NCI-H1930 (cell line): ENCODE measurements at places on chromosomes 13 and 19.

DNA sequence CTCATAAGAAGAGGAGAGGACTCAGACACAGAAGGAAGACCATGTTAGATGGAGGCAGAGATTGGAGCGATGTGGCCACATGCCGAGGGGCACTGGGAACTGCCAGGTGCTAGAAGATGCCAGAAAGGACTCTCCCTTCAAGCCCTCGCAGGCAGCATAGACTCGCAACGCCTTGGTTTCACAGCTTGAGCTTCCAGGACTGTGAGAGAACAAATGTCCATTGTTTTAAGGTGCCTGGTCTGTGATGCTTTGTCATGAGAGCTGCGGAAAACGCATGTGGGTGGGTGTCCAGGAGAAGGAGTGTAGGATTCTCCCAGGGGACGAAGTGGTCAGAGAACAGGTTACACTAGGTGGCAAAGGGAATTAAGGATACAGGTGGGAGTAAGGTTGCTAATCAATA is 125.9 kb upstream of the USP29 start:
- no peak for DNase-seq

DNA sequence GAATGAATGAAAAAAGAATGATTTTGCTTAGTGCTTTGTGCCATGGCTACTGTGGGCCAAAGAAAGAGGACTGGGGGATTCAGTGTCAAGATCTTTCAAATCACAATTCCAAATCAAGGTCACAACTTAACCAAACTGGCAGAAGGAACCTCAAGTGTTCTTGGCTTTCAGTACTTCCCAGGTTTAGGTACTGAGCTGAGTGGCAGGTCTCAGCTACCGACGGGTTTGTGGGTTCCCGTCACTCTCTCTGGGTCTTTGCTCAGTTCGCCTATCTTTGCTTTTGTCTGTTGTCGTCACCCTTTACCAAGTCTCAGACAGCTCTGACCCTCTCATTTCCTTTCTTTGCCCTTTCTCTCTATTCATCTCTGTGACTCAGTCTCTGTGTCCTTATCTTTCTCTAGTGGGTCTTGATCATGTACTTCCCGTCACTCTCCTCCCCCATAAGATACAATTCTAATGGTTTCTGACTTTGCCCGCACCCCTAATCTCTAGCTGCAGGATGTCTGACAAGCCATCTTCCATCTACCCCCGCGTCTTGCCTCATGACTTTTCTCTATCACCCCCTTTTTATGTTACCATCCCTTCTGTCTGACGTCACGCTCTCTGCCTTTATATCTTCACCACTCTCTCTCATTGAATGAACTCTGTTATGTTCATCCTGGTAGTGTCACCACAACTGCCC is 33.3 kb upstream of the LRRC4B start:
- no peak for DNase-seq

DNA sequence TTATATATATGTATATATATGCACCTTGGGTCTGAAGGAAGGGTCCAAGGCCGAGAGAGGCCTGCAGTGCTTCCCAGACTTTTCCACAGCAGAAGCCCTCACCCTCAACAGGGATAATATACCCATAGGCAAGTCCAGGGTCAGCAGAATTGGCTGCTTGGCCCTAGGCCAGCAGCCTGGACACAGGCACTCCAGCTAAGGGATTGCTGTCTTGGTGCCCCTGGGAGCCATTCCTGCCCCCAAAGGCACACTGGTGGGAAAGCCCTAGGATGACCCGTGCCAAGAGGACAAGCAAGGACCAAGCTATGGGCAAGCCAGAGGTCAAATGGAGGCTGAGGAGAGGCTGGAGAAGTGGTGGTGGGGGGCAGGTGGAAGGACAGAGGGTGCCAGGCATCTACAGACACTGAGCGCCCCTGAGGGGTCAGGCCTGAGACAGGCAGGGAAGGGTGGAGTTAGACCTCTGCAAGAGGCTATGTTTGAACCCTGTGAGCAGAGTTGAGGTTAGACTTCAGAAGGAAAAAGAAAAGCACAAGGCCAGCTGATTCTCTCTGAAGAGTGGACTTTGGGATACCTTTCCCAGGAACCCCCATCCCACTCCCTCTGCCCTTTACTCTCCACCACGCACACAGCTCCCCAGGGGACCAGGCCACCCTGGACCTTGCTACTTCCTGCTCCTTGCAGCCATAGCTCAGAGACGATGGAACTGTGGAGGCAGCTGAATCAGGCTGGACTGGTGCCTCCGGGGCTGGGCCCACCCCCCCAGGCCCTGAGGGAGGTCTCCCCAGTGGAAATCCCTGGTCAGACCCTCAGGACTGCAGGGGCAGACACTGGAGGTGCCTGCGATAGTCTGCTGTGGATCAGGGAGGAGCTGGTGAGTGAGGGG is at the start of gene ERICH4:
Gene ERICH4, plus strand, starts transcription at position 684 of the 883 bp plus-strand sequence. Its CDS starts 14 bp downstream, at position 698.
- no peak for DNase-seq

GRCh38 chr19:13094106-13094504 is 8.6 kb downstream of the LYL1 start:
- no peak for DNase-seq
